Urinary bladder (tissue), 4 donors: ENCODE measurements at places on chromosomes 16 and 17. TPM values are rescaled to one million over a fixed set of nuclear protein-coding genes. Genes with fewer than 3 reads are reported as not detected.
A peak's percentile ranks its signal among the peaks of the same experiment; 100 is the strongest.

TSPAN10 gene
- total RNA-seq = 1.2 TPM

KRT12 gene
- total RNA-seq = not detected

RAB37 gene
- 3.2 TPM for total RNA-seq

CRYM gene
- 12.6 TPM for total RNA-seq

HSPB9 gene
- total RNA-seq = not detected

UNC13D gene
- total RNA-seq = 10.6 TPM

GRCh38 chr17:71251951-71252350 lies 868.9 kb upstream of the SOX9 start:
- DNase-seq = no peak

DNA sequence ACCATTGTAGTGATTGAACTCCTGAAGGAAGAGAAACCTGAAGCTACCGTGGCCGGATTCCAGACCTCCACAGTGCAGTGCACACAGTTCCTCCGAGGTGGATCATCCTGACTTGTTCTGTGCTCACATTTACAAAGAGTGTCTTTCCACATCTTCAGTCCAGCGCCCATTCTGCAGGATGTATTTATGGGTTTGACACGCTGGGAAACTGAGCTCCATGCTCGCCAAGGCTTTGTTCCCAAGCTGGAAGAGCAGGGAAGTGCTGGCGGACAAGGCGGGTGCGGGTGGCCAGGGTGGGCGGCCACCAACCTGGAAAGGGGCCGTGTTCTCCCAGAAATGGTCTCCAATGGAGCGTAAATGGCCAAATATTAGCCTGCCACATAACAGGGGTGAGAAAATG lies 227.9 kb downstream of the IRF8 start:
- no peak for DNase-seq

DNA sequence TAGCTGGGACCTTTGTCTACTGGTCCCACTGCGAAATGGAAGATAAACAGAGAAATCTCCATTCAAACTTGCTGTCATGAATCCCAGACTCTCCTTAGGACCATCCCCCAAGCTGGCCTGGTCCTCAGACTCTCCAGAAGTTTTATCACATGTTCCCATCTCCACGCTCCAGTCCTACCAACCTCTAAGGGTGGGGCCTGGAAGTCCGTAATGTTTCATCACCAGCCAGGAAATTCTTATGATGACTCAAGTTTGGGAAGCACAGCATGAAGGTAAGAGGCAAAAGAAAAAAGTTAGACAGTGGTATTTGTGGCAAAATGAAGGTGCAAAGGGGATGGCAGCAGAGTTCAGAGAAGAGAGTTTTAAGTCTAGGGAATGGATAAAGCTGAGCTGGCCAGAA lies 52.7 kb downstream of the ZNF18 start:
- no peak for DNase-seq

- no peak for DNase-seq
Observed at GRCh38 chr17:30241051-30241450, 5.6 kb upstream of the SLC6A4 start.

- DNase-seq = no peak
Observed at GRCh38 chr16:59597269-59597668, 863.2 kb upstream of the GOT2 start.

DNA sequence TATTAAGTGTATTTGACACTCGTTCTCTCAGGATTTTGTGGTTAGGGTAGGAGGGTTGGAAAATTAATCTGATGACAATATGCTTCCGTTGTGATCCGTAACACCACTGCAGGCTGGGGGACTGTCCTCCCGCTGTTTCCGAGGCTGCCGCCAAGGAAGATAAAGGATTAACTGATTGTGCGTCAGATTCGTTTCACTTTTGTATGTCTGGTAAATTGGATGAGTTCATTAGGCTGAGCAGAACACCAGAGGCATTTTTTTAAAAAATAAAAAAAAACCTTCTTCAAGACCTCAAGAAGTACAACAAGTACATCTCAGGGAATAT lies 486.7 kb upstream of the SALL1 start:
- no peak for DNase-seq

DNA sequence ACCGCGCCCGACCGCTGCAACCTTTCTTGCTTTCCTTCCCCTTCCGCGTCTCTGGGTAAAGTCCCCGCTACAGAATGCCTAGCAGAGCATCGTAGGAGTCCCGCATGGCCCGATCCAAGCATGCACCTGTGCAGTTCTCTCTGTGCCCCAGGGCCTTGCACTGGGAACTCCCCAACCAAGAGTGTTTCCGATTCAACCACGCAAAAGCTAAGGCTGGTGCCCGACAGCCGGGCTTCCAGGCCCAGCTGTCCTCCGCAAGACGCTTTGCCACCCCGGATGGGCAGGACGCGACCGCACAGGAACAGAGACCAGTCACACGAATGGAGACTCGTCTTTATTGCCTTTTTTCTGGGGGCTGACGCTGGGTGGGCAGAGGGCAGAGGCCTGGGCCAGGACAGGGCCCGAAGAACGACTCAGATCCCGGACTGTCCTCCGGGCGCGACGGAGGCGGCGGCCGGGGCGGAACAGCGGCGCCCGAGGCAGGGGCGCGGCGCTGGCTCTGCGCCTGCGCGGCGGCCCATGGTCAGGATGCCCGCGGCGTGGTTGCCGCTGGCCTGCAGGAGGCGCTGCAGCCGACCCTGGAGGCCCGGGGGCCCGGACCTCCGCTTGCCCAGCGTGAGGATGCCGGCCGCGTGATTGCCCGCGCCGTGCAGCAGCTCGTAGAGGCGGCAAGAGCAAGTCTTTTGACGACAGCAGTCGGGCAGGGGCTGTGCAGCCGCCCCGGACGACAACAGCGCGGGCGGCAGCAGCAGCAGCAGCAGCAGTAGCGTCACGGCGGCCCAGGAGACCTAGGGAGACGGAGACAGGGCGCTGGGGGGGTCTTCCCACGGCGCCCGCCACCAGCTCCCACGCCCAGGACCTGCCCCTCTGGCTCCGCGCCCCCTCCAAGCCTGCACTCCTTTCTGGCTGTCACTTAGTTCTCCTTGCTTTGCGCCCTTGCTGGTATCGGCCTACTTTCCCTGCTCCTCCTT lies 1.2 kb downstream of the HCRT start:
- no peak for DNase-seq

DNA sequence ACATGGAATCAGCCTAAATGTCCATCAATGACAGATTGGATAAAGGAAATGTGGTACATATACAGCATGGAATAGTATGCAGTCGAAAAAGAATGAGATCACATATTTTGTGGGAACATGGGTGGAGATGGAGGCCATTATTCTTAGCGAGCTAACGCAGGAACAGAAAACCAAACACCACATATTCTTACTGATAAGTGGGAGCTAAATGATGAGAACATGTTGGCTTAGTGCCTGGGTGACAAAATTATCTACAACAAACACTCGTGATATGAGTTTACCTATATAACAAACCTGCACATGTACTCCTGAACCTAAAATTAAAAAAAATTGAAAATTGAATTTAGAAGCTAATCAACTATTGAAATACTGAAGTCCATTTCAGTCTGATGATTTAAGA lies 6.1 kb downstream of the ANKS4B start:
- DNase-seq = no peak

DNA sequence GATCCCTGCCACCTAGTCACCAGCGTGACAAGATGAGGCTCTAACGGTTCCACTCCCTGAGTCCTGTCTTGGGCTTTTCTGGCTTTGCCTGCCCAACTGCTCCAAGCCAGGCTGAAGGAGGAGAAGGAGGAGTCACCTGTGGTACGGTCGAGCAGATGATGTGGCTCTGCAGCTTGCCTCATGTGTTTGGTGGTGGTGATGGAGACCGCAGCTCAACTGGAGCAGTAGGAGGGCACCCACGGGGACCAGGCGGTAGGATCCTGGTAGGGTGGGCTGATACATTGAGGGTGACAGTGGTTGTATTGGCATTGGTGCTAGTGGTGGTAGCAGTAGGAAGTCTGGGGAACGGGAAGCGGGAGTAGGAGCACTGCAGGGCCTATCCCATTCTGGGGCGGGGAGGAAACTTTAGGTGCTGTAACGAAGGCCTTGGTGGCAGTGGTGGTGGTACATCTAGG lies 202.8 kb upstream of the WSB1 start:
- no peak for DNase-seq

GRCh38 chr16:59181821-59182420 lies 447.8 kb upstream of the GOT2 start:
- DNase-seq = no peak

GRCh38 chr16:19808061-19808641 lies 76.5 kb downstream of the GPRC5B start:
- no peak for DNase-seq

DNA sequence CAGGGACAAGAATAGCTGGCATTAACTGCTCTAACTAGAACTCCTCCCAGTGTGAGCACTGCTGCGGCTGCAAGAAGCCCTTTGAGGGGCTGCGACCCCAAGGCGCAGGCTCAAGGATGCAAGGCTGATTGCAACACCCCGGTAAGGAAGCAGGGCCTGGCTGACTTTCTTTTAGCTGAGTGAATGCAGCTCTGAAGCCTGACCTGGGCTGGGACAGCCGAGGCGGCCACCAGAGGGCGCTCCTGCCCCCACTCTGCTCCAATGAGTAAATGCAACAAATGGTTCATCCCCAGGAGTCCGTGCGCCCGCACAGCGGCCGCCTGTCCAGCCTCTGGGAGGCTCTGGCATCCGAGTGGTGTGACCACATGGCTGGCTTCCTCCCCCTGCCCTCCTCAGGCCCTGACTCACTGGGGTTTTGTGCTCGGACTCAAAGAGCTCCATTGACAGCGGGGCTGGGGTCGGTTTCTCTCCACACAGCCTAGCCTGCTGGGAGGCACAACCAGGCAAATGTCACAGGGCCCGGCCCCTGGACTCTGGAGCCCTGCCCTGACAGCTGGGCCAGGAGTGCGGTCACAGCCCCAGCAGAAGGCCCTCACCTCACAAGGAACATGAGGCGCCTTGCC lies at the start of gene SMIM5:
TSS of gene SMIM5 (plus strand) at position 572 of the 623 bp plus-strand sequence. CDS start 6,768 bp downstream, outside the sequence.
- no peak for DNase-seq

- DNase-seq = peak; percentile 70
Observed at GRCh38 chr16:11032922-11033291, 88.5 kb downstream of the CLEC16A start.

DNA sequence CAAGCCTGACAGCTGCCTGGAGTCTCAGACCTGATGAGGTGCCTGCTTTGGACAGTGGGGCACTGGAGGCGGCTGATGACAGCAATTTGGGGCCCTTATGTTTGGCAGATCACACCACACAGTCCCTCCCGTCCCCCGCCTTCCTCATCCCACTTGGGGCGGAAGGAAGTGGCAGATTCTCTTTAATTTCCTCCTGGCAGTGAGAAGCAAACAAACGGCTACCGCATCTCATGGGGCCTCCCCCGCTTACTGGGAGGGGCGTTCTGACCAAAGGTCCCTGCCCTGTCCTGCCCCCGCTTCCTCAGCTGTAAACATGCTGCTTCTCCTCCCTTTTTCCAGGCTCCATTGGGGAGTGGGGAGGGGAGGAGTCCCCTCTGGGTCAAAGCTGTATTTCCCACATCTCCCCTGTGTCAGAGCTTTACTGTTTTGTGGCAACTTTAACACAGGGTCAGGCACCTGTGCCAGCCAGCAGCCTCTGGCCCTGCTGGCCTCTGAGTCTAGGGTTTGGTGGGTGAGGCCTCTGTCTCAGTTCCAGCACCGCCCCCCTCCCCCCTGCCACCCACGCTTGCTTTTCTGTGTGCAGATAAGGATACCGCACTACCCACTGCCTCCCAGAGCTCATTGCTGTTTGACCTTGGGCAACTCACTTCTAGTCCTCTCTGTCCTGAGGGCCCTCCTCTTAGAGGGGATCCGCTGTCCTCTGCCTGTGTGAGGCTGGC lies 5.4 kb upstream of the NFATC3 start:
- no peak for DNase-seq

GRCh38 chr16:82703161-82703560 lies 76.4 kb downstream of the CDH13 start:
- no peak for DNase-seq

GRCh38 chr16:27369806-27370205 lies 32.2 kb upstream of the IL21R start:
- DNase-seq = no peak

- DNase-seq = no peak
Observed at GRCh38 chr17:564526-565065, 150.0 kb downstream of the VPS53 start.

DNA sequence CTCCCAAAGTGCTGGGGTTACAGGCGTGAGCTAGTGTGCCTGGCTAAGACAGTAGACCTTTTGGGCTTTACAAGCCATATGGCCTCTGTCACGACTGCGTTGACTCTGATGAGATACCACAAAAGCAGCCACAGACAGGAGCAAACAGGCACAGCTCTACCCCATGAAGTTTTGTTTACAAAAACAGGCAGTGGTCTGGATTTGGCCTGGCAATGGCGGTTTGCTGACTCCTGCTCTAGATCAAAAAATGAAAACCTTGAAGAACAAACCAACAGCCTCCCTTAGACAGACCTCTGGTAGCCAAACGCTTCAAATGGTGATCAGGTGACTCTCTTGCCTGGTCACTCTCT lies 20.7 kb downstream of the SLC43A2 start:
- DNase-seq = no peak

- no peak for DNase-seq
Observed at GRCh38 chr16:88357317-88358022, 25.3 kb upstream of the ZNF469 start.

DNA sequence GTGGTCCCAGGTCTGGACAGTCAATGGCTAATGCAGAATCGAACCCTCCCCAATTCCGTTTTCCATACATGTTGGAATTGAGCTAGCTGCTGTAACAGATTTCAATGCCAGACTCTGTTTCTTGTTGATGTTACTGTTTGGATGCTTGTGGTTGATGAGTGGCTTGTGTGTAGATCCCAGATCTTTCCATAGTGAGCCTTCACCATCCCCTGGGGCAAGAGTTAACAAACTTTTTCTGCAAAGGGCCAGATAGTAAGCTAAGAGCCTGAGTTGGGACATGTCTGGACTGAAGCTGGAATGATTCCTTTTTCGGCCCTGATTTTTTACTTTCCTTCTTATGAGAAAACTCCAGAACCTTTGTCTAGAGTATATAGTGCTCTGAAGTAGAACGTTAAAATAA lies 296.3 kb downstream of the CPPED1 start:
- no peak for DNase-seq

- no peak for DNase-seq
Observed at GRCh38 chr17:76554131-76554530, 14.3 kb downstream of the PRCD start.

- no peak for DNase-seq
Observed at GRCh38 chr17:56973520-56973919, 4.4 kb upstream of the SCPEP1 start.

DNA sequence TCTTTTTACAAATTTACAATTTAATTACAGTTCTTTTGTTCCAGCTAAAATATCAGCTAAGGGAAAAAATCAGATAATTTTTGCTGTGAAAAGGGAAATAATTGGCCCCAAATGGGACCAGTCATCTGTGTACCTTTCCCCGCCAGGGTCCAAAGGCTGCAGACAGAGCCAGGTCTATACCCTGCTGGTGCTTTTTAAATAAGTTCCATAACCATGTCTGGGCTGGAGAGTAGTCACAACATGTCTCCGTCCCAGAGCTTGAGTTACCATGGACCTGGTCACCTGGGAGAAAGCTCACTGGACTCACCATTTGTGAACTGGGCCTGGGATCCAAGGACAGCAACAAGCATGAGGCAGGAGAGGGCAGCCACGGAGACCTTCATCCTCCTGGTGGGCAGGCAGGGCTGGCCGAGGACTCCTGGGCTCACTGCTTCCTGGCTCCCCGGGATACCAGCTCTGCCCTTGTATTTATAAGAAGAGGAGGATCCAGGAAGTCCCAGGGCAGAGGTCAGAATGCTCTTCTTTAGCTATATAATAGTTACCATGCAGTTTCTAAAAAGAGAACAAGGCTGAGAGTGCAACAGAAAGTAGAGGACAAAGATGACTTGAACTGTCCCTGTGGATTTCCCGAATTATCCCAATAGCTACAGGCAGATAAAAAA lies at the start of gene CCL15:
TSS of gene CCL15 (minus strand) at position 444 of the 662 bp plus-strand sequence. CDS start at position 383, 61 bp downstream.
- DNase-seq = no peak
